Stimulated activated CD4-positive, alpha-beta T cell treated with anti-CD3 and anti-CD28 coated beads, TNF-alpha, amount 100 ng/mL, for 48 hours (primary cell): ENCODE measurements at places on chromosomes 1 and 21.

DNA sequence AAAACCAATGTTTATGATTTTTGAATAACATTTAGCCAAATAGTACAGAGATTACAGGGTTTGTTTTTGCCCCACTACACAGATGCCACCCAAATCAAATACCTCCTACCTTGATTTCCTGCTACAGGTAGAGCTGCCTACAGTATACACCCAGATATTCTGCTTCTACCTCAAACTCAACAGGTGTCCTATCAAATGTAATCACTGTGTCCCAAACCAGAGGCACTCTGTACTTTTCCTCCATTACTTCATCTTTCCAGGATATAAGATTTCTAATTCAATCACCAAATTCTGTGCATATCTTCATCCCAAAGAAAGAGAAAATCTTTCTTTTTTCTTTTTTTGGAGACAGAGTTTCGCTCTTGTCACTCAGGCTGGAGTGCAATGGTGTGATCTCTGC, 9.6 kb downstream of the PUM1 start:
- no peak for DNase-seq

DNA sequence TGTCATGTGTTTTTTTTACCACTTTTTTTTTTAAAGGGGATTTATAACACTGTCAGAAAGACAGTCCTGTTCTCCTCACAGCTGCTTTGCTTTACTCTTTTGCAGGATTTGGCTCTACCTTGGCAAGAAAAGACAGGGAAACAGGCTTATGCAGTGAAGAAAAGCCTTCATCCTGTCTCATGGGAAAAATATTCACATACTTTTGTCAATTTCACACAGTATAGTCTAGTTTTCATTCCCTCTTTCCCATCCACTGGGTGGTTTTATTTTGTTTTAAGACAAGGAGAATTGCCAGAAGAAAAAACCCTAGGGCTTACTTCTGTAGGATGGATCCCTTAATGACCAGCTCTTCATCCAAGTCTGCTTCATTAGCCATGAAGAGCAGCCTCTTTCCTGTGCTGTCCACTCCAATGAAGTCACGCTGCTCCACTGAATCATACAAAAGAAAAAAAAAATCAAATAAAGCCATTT, 60.0 kb downstream of the EIF2B3 start:
- DNase-seq, result no peak

GRCh38 chr1:6634371-6635052, 9.8 kb downstream of the THAP3 start:
- DNase-seq, result peak; percentile 18

DNA sequence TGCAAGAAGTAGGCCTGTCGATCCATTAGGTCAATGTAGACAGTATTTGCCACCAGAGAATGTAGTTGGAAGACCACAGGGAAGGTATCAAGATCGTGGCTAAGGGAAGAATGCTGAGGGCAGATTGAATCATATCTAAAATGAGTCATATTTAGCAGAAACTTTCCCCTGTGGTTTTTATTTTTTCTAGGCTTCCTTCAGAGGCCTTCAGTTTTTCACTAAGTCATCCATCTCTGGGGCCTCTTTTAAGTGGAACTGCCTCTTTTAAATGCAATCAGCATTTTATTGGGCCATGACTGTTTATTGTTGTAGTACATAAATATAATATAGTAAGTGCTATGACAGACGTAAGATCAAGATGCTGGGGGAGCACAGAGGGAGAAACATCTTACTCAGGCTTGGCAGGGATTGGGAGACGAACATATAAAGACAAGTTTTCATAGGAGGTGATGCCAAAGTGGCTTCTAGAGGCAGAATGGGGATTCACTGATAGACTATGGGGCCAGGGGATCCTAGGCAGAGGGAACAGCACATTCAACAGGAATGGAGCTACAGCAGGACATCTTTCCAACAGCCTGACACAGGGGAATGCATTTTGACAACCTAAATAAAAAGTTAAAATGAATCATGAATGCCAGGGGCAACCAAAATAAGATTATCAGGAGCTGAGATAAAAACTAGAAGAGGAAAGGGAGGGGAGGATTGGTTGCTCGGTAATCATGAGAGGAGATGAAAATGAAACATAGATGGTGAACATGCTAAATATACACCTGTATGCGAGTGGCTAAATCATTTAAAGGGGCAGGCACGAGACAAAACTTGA, 20.1 kb downstream of the UBE2U start:
- DNase-seq, result no peak

GRCh38 chr1:229862017-229862774, 204.8 kb upstream of the GALNT2 start:
- no peak for DNase-seq
